ENCODE measurements at places on chromosomes 4 and X.
A peak's percentile ranks its signal among the peaks of the same experiment; 100 is the strongest.

DNA sequence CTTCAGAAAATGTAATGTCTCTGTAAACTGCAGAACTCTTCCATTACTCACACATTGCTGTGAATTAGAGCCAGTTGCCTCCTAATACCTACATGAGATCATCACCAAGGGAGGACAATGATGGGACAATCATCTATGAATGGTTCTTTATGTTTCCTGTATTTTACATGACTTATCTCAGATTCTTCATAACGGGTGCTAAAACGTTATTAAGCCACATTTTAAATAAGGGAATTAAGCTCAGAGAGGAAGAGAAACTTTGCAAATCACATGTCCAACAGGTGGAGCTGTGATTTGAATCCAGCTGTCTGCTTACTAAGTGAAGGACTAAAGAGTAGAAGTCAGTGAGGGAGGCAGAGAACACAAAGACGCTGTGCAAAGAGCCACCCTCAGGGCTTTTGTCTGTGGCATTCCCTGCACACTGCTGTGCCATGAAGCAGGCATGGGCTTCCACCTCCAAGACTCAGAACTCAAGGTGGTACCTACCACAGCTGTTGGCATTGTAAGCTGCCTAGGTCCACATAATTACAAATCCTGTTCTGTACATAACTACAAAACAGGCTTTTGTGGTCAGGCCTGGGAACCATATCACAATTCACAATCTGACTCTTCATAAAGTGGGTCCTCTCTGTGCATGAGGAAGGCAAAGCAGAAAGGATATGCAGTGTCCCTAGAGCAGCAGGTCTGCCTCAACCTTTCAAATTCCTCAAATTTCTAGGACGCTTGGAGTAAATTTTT lies 12.8 kb downstream of the TBC1D9 start:
- no peak for DNase-seq

- peak; percentile 7 for DNase-seq
Observed at GRCh38 chr4:121822796-121823504, 733 bp downstream of the CCNA2 start.

DNA sequence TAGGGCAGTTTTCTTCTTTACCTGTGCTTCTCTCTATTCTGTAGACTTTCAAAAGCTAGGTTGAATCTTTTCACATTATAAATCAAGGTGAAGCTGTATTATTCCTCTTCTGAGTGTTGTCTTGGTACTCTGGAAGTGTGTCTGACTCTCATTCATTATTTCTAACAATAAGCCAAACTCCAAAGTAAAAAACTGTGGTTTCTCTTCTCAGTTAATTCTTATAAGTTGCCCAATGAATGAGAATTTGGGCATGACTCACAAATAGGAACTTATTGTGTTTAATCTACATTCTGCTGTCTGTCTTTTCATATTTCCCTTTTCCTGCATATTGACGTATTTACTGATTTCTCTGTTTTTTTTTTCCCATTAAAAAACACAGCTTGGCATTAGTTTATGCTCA lies 714.5 kb downstream of the CCSER1 start:
- no peak for DNase-seq

GRCh38 chr4:89108091-89108490 lies 3.2 kb upstream of the TIGD2 start:
- DNase-seq = no peak

GRCh38 chrX:65596270-65597034 lies 61.9 kb upstream of the LAS1L start:
- peak; percentile 55 for DNase-seq

DNA sequence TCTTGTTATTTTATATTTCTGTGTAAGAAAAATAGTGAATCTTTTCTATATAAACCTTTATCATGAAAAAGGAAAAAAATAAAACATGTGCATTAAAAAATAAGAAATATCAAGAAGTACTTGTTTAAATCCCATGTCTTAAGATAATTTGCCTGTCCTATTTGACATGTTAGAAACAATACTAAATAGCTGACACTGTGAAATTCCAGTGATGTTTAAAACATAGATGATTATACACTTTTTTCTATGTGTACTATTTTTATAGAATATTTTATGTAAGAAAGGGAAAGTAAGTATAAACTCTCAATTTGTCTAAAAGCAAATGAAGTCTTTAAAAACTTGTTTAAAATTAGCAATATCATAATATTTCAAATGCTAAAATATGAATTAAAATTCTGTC lies 543.2 kb upstream of the ATOH1 start:
- DNase-seq = no peak
